ENCODE measurements at places on chromosomes 1 and 21.

- DNase-seq = no peak
Measured at GRCh38 chr1:27057801-27058625, 45.4 kb upstream of the TENT5B start.

- no peak for DNase-seq
Measured at GRCh38 chr1:92026806-92027205, 3.0 kb upstream of the EPHX4 start.

- no peak for DNase-seq
Measured at GRCh38 chr1:155253208-155253607, 2.1 kb downstream of the ENTREP3 start.

GRCh38 chr21:33078907-33079582 lies 9.1 kb downstream of the OLIG1 start:
- DNase-seq = no peak

GRCh38 chr1:25073640-25074270 lies 143.7 kb upstream of the RUNX3 start:
- no peak for DNase-seq

DNA sequence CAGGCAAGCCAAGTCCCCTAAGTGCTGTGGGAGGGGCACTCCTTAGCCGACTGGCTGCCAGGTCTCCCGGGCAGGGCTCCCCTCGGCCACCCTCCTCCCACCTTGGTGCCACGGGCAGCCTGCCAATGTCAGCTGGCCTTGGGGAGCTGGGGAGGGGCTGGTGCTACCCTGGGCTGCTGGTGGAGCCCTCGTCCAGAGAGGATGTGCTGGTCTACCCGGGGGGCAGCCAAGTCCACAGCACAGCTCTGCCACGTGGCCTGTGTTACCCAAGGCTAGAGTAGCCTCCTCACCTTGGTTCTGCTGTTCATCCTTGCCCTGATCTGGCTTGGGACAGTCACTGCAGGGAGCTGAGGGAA lies 42.9 kb downstream of the CRYAA start:
- DNase-seq = no peak

DNA sequence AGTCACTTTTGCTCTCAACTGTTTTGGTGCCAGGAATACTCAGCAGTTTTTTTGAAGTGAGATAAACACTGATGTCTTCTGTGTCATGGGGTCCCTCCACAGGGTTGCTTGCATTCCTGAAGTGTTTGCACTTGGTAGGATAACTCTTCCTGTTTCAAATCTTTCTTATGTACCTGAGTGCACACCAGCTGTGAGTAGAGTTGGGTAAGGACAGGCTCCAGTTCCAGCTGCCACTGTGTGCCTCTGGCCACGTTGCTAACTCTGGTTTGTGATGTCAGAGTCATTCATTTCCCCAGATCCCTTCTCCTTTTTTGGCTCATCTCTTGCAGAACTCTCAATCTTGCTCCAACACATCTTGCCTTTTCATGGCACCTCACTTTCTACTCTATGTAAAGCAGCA lies 356.3 kb upstream of the B3GALT2 start:
- no peak for DNase-seq

GRCh38 chr1:227907439-227908015 lies 40.2 kb downstream of the WNT9A start:
- DNase-seq = no peak

GRCh38 chr1:108845991-108846390 lies 10.9 kb downstream of the AKNAD1 start:
- no peak for DNase-seq

DNA sequence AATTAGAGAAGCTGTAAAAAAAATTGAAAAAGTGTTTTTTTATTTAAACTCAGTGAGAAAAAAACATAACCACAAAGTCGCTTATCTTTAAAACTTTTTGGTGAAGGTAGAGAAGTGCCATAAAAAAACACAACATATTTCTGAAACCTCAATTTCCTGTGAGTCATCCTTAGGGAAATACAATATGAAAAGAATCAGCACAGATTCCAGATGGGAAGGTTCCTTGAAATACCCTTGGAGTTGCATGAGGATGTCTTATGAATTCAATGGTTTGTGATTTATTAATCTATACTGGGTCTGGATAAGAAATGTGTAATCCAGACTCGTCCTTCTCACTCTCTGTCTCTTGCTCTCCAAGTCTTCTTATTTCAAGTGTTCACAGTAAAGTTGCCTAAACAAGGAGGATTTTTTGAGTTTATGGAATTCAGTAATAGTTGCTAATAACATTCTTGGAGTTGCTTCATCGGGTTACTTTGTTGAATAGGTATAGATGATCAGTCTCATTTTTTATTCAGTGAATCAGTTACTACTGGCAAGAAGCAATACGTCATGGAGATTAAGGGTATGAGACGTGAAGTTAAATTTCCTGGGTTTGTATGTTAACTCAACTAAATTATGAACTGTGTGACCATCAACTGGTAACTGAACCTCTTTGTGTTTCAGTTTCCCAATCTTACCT lies 191.4 kb downstream of the KCNK2 start:
- no peak for DNase-seq

DNA sequence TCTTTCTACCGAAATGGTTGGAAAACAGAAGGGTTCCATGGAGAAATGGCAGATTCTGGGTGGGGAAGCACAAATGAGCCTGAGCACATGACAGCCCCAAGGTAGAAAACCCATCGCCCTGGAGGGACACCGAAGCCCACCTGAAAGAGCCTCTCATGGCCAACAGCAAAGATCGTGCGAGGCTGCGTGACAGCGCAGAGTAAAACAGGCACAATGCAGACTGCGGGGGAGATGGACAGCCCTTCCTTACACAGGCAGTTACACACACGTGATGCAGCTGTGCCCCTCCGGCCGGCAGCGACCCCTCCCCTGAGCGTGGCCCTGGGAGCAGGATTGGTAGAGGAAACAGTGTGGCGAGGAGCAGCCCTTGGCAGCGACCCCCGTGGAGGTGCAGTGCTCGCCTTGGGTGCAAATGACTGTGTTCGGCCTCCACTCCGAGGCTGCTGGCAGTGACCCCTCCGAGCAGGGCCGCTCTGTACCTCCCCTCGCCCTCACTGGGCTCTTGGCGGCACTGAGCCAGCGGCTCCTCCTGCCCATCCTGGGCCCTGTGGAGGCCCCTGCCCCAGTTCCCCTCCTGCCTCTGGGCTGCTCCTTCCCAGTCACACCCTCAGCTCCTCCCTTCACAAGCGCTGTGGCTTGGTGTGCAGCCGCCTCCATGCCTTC lies 120.9 kb upstream of the COL6A1 start:
- no peak for DNase-seq

GRCh38 chr1:10339815-10340214 lies 59.0 kb upstream of the PGD start:
- no peak for DNase-seq

DNA sequence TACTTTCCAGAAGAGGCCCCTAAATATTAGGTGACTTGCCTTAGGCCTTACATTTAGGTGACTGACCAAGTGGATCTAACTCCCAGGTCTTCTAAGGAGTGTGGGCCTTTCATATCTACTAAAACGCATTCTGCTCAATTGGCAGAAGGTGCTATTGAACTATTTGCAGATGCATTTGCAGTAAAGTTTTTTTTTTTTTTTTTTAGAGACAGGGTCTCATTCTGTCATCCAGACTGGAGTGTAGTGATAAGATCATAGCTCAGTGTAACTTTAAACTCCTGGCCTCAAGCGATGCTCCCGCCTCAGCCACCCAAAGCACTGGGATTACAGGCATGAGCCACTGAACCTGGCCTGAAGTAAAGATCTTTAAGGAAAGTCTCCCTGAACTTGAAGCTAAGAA lies 13.0 kb upstream of the ACBD6 start:
- no peak for DNase-seq

GRCh38 chr1:10516925-10517676 lies 42.4 kb downstream of the PEX14 start:
- no peak for DNase-seq

- DNase-seq = no peak
Measured at GRCh38 chr1:81183553-81183952, 617.2 kb upstream of the ADGRL2 start.

GRCh38 chr1:54359393-54360162 lies 46.6 kb downstream of the SSBP3 start:
- no peak for DNase-seq

GRCh38 chr21:15301736-15302135 lies 236.9 kb upstream of the NRIP1 start:
- DNase-seq = no peak

DNA sequence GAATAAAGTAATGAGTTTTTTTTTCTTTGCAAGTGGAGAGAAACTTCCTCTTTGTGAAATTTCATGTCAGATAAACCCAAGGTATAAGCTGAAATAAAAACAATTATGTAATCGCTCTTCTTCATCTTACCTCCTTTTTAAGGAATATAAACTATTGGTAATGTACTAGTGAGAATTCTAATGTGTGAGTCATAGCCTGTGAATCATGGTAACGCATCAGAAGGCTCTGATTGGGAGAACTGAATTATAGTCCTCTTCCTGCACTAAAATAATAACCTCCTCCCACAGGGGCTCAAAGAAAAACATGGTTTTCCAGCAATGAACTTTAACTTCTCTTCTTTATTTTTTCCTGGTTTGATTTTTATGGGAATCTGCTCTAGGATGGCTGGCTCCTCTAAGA lies 57.1 kb upstream of the COX20 start:
- DNase-seq = no peak

DNA sequence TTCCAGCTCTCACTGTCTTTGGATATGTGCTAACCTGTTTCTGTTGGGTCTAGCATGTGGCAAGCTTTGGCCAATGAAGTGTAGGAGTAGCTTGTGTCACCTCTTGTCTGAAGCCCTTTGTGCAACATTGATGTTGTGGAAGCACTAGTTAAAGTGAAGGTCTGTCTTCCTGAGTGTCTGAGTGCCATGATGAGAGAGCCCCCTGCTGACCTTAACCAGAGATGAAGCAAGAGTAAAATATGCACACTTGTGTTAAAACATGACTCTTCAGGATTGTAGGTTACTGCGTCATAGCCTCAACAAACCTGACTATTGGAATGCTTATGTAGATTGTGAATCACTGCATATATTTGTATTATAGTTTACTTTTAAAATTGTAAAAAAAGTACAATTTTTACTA lies 103.7 kb downstream of the NCAM2 start:
- no peak for DNase-seq

DNA sequence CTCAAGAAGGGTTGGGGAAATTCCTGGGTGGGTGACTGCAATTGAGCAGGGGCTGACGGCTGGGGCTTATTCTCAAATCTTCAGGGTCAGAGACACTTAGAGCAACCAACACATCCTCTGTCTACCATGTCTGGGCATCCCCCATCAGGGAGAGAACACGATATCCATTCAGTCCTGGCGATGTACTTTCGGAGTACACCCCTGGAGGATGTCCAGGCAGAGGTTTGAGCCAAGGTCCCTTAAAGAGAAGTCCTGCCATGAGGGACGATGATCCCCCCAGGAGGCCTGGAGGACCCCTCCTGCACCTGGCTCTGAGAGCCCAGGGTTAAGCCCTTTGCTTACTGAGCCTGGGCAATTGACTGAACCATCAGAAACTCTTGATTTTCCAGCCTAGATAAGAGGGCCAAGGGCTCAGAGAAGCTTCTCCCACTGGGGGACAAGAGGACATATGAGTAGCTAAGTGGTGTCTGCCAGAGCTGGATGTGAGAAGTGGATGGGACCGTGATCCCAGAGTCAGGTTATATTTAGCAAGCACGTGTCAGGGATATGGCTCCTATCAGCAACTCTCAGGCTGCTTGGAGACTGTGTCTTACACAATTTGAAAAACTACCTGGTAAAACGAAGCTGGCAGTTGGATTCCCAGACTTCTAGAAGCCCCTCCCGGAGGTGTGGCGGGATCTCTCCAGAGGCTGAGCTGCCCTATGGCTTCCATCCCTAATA lies 253.3 kb upstream of the VAMP3 start:
- no peak for DNase-seq

- no peak for DNase-seq
Measured at GRCh38 chr1:201427963-201428362, 6.4 kb upstream of the TNNI1 start.

DNA sequence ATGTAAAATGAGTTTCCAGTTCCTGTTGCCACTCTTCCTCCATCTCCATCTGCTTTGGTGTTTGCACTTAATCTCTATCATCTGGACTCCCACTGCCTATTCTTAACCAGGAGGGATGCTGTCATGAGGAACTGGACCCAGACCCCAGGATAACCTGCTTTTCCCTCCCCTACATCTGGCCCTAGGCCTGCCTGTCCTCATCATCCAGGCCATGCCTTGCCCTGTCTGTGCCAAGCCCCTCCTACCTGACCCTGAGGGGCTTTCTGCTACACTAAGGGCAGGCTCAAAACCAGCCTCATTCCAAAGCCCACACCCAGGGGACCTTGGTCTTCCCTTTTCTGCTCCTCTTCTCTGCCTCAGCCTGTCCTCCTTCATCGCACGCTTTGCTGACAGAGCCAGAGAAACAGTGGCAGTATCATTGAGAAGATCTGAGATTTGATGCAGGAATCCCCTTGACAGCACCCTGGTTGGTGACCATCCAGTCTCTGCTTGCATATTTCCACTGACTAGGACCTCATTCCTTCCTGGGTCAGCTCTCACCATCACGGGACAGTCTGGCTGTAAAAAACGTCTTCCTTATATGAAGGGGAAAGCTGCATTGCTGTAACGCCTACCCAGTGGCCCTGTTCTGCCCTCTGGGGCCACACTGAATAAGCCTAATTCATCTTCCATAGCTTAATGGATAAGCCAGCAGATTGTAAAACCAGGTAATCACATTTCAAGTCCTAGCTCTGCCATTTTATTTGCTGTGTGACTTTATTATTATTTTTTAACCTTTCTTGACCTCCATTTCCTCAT lies 38.8 kb downstream of the PLXNA2 start:
- no peak for DNase-seq

- DNase-seq = no peak
Measured at GRCh38 chr1:85707267-85707989, 805 bp downstream of the ZNHIT6 start.

GRCh38 chr1:183032122-183032921 lies 9.1 kb downstream of the LAMC1 start:
- no peak for DNase-seq

DNA sequence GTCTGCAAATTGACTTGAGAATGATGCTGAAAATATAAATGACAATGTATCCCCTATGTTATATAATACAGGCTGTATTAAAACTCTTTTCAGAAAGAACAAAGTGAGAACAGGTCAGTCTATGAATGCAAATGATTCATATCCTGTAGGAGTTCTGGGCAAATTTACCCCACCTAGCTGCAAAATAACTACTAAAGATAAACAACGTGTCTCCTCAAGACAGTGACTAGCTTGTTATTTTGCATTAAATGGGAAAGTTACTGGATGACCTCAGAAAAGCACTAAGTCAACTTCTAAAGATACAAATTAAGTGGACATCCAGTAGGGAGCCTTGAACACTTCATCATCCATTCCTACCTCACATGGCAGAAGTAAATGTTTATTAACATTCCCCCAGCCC lies 11.1 kb downstream of the RNF19B start:
- DNase-seq = no peak

- no peak for DNase-seq
Measured at GRCh38 chr1:220001095-220001501, 45.2 kb downstream of the EPRS1 start.

- no peak for DNase-seq
Measured at GRCh38 chr21:27674041-27674615, 707.2 kb upstream of the ADAMTS5 start.

- DNase-seq = no peak
Measured at GRCh38 chr1:23875382-23875781, 7.3 kb upstream of the FUCA1 start.

Measured in activated T-cell treated with anti-CD3 and anti-CD28 coated beads for 48 hours (primary cell).